ENCODE measurements at places on chromosomes 1 and 21. TPM values are rescaled to one million over a fixed set of nuclear protein-coding genes. Genes with fewer than 3 reads are reported as not detected.

GRCh38 chr1:190243056-190243455 lies 234.6 kb downstream of the BRINP3 start:
- no peak overlapping the region for H3K4me3 ChIP-seq
- H3K36me3 ChIP-seq = no peaks in the 10 kb centered on the region
- H3K27me3 ChIP-seq = no peaks in the 10 kb centered on the region
- no peak overlapping the region for H3K27ac ChIP-seq
- DNase-seq = no peak

DNA sequence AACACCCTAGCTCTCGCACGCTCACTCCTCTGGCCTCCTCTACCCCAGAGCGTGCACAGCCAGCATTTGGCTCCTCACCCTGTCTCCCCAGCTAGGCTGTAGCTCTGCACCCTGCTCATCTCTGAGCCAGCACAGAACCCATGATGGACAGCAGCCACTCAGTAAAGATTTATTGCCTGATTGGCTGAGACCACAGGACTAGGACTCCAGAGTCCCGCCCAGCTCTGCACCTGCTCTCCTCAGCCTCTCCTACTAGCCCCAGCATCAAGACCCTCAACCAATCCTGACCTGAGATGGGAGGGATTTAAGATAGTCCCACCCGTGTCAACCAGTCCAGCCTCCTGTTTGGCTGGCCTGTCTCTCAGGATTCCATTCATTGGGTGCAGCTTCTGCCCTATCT lies 9.3 kb downstream of the C1QB start:
- H3K4me3 ChIP-seq = no peak overlapping the region
- no peaks in the 10 kb centered on the region for H3K4me1 ChIP-seq
- no peak overlapping the region for H3K27ac ChIP-seq
- H3K27me3 ChIP-seq = no peaks in the 10 kb centered on the region
- no peaks in the 10 kb centered on the region for H3K36me3 ChIP-seq

DNA sequence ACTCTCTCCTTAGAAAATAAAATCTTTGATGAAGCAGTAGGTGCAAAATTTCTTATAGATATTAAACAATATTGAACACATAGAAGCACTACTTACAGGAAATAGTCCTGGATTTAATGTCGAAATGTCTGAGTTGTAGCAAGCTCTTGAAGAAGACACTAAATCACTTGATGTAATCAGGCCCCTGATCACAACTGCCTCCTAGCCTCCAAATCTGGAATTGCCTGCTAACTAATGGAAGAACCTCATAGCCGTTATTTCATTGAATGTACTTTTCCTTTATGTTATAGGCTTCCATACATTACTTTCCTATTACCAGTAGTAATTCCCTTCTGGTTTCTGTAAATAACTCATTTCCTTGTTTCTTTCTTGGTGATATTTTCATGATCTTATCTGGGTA lies 675.7 kb upstream of the CHRM3 start:
- H3K27ac ChIP-seq = no peak overlapping the region
- H3K4me1 ChIP-seq = no peaks in the 10 kb centered on the region
- H3K27me3 ChIP-seq = no peaks in the 10 kb centered on the region
- H3K36me3 ChIP-seq = no peaks in the 10 kb centered on the region

DNA sequence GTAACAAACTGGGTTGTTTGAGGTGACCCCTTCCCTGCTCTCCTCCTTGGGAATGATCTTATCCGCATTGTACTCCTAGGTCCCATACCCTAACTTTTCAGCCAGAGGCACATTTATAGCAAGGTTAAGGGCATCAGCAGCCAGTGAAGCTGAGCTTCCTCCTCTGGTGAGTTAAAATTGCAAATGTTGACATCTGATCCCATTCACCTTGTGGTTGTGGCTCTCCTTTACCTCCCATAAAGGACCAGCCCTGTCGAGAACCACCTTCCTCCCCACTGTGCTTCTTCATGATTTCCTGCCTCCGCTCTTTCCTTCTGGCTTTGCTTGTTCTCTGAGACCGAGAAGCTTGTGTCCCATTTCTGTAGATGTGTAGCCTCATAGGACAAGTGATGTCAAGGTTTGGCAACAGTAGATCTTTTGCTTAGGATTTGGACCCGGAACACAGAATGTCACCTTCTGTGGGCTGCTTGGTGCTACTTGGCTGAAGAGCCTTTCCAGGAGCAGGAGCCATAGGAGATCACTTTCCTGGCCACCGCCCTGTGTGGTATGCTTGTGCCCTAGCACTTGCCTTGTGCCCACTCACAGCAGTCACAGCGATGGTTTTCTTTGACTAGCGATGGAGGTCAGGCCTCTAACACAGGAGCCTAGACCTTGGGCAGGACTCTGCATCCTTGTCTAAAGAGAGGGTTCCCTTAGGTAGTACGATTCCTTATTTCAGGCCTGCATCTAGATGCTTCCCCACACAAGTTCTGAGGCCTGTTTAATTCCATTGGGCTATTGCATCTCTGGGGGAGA lies 18.8 kb downstream of the SZRD1 start:
- H3K4me3 ChIP-seq = no peak overlapping the region
- DNase-seq = no peak
- no peaks in the 10 kb centered on the region for H3K27me3 ChIP-seq
- H3K36me3 ChIP-seq = peaks cover 27% of the 10 kb centered on the region
- H3K4me1 ChIP-seq = peaks cover 59% of the 10 kb centered on the region
- H3K27ac ChIP-seq = peak overlapping the region; percentile 60

GRCh38 chr21:36792505-36792967 lies 93.6 kb downstream of the SIM2 start:
- H3K27me3 ChIP-seq = no peaks in the 10 kb centered on the region
- no peaks in the 10 kb centered on the region for H3K4me1 ChIP-seq
- no peak overlapping the region for H3K4me3 ChIP-seq
- no peak for DNase-seq
- no peaks in the 10 kb centered on the region for H3K36me3 ChIP-seq
- H3K27ac ChIP-seq = no peak overlapping the region

GRCh38 chr1:36137776-36138175 lies 11.5 kb downstream of the TRAPPC3 start:
- H3K27me3 ChIP-seq = no peaks in the 10 kb centered on the region
- no peak overlapping the region for H3K4me3 ChIP-seq
- no peak for DNase-seq
- peaks cover 28% of the 10 kb centered on the region for H3K36me3 ChIP-seq

DNA sequence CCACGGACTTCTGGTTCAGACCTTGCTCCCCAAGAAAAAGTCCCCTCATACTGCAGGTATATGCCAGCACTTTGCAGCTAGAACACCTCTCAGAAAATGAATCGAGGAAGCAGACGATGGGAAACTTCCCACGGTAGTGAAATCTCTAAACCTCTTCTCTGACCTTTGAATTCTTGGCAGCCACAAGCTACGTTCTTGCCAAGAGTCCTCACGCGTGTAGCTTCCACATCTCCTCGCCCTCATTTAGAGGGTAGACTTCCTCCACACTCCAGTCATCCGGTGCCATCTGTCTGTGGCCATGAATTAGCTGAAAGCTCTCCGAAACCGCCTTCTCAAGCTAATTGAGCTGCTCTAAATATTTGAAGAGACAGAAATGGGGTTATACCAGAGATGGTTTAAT lies 127.8 kb downstream of the RGS7 start:
- H3K27ac ChIP-seq = no peak overlapping the region
- H3K27me3 ChIP-seq = no peaks in the 10 kb centered on the region
- DNase-seq = no peak
- no peaks in the 10 kb centered on the region for H3K36me3 ChIP-seq

CTSK gene
- 6.4 TPM for total RNA-seq

- no peak overlapping the region for H3K27ac ChIP-seq
- H3K4me3 ChIP-seq = no peak overlapping the region
- DNase-seq = no peak
- no peaks in the 10 kb centered on the region for H3K36me3 ChIP-seq
- peaks cover 7% of the 10 kb centered on the region for H3K27me3 ChIP-seq
- H3K4me1 ChIP-seq = no peaks in the 10 kb centered on the region
These were observed 500.6 kb downstream of the DISC1 start for GRCh38 chr1:232127190-232127589.

DNA sequence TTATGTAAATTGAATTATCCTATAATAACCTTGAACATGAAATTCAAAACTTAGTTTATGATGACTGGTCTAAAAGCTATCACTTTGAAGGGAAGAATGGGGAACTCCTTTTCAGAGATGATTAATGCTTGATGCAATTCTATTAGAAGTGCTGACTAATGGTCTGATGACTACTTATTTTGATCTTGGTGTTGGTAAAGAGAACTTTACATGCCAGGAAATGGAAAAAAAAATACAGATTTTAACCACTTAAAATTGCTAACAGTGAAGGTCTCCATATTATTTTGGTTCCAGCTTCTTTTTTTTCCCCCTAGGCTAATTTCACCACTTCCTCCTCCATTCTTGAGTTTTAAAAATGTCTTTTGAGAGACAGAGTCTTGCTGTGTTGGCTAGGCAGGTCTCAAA lies 22.9 kb downstream of the S1PR1 start:
- H3K27me3 ChIP-seq = no peaks in the 10 kb centered on the region
- H3K4me1 ChIP-seq = peaks cover 65% of the 10 kb centered on the region
- H3K27ac ChIP-seq = peak overlapping the region; percentile 39
- H3K4me3 ChIP-seq = no peak overlapping the region
- DNase-seq = no peak
- H3K36me3 ChIP-seq = peaks cover 2% of the 10 kb centered on the region

OR10R2 gene
- not detected for total RNA-seq

- no peak for DNase-seq
- no peaks in the 10 kb centered on the region for H3K4me1 ChIP-seq
- H3K36me3 ChIP-seq = peaks cover 25% of the 10 kb centered on the region
- no peaks in the 10 kb centered on the region for H3K27me3 ChIP-seq
- no peak overlapping the region for H3K27ac ChIP-seq
- H3K4me3 ChIP-seq = no peak overlapping the region
These were observed 70.7 kb downstream of the SCMH1 start for GRCh38 chr1:41171266-41171874.

- no peaks in the 10 kb centered on the region for H3K27me3 ChIP-seq
- DNase-seq = no peak
- no peak overlapping the region for H3K27ac ChIP-seq
- H3K4me1 ChIP-seq = peaks cover 8% of the 10 kb centered on the region
These were observed 16.0 kb downstream of the LRIG2 start for GRCh38 chr1:113088972-113089371.

GRCh38 chr1:204842892-204843291 lies 27.8 kb upstream of the NFASC start:
- no peak overlapping the region for H3K4me3 ChIP-seq
- H3K27me3 ChIP-seq = peaks cover 7% of the 10 kb centered on the region
- no peaks in the 10 kb centered on the region for H3K4me1 ChIP-seq
- H3K36me3 ChIP-seq = no peaks in the 10 kb centered on the region

DNA sequence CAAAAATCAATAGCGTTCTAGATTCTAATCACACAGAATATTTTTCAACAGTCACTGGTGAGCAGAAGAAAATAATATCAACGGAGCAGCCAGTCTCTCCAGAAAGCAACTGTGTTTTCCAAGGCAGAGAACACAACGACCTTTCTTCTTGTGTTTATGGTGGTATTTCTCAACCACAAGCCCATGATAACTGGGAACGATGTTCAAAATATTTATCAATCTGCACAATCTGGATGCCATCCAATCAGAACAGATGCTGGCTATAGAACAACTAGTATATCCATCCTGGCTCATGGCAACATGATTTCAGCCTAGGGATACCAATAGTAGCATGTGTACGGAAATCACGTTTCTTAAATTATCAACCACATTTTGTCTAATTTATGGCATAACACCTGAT lies 162.7 kb upstream of the RUNX1 start:
- H3K4me3 ChIP-seq = no peak overlapping the region
- no peaks in the 10 kb centered on the region for H3K36me3 ChIP-seq
- no peak for DNase-seq

DNA sequence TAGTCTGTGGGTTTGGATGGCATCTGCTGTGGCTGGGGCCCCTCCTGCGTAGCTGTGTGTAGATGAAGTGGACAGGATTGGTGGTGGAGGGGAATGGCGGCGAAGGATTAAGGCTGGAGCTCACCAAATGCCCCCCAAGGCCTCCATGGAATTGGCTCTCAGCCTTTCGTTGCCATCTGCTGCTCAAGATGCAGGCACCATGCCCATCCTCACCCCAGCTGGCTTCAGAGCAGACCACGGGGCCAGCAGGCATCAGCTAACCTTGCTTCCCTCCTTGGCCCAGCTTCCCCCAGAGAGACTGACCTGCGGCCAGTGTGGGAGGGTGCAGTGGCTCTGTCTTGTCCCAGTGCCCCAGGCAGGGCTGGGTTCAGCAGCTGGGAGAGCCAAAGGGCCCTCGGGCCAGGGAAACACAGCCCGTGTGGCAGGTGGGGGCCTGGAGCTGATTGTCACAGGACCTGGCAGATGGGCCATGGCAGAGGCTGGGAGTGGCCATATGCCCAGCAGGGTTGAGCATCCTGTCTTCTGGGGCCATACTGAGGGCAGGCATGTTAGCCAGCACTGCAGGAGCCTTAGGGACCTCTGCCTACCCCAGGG lies 66.8 kb upstream of the ACTL8 start:
- peaks cover 2% of the 10 kb centered on the region for H3K4me1 ChIP-seq
- no peaks in the 10 kb centered on the region for H3K27me3 ChIP-seq
- DNase-seq = no peak
- no peaks in the 10 kb centered on the region for H3K36me3 ChIP-seq
- H3K4me3 ChIP-seq = no peak overlapping the region
- H3K27ac ChIP-seq = no peak overlapping the region

DNA sequence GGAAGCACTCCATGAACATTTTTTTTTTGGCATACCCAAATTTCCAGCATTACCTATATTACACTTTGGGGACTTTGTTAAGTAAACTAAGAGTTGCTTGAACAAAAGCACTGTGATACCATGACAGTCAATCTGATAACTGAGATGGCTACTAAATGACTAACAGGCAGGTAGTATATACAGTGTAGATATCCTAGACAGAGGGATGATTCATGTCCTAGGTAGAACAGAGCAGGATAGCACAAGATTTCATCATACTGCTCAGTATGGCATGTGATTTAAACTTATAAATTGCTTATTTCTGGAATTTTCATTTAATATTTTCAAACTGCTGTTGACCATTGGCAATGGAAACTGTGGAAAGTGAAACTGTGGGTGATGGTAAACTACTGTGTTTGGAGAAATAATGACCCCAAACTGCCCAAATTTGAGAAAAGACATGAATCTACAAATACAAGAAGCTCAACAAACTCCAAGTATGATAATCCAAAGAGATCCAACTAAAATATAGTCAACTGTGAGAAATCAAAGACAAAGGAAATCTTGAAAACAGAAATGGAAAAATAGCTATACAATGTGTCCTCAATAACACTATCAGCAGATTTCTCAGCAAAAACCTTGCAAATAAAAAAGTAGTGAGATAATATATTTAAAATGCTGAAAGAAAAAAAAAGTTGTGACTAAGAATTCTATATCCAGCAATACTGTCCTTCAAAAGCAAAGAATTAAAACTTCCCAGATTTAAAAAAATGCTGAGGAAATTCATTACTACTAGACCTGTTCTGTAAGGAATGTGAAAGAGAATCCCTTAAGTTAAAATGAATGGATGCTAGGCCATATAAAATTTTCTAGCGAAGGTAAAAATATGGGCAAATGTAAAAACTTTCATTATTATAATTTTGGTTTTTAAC lies 410.4 kb downstream of the DUSP10 start:
- no peaks in the 10 kb centered on the region for H3K4me1 ChIP-seq
- H3K36me3 ChIP-seq = no peaks in the 10 kb centered on the region
- no peak for DNase-seq
- no peak overlapping the region for H3K27ac ChIP-seq

F13B gene
- not detected for total RNA-seq
